ENCODE measurements at places on chromosomes 5 and 9.

DNA sequence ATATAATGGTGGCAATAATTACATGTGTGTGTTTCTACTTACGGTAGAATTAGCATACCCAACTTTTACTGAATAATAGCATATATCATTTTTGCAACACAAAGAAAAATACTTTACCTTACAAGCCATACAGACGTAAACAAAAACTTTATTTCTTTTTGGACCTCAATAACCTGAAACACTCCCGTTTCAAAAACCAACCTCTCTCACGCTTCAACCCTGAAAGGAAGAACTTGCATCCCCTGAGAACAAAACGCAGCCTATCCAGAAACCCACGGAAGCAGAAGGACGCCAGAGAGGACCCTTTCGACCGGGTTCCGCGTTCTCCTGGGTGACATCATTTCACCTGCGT lies at the start of gene RNF38:
Gene RNF38, minus strand, starts transcription at position 290 of the 352 bp plus-strand sequence. Its CDS starts 161 bp downstream, at position 129.
- no peak for DNase-seq

DNA sequence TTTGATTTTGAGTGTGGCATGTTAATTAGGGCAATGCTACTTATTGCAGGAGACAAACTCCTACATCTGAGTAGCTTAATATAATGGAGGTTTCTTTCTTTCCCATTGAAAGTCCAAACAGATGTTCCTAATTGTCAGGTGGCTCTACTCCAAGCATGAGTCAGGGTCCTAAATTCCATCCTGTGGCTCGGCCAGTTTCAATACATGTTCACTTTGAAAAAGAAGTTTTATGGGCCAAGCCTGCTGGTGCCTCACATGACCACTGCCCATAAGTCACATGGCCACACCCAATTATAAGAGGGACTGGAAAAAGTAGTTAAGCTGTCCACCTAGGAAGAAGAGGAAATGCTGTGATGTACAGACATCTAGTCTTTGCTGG lies 170.4 kb downstream of the ARRDC3 start:
- no peak for DNase-seq

DNA sequence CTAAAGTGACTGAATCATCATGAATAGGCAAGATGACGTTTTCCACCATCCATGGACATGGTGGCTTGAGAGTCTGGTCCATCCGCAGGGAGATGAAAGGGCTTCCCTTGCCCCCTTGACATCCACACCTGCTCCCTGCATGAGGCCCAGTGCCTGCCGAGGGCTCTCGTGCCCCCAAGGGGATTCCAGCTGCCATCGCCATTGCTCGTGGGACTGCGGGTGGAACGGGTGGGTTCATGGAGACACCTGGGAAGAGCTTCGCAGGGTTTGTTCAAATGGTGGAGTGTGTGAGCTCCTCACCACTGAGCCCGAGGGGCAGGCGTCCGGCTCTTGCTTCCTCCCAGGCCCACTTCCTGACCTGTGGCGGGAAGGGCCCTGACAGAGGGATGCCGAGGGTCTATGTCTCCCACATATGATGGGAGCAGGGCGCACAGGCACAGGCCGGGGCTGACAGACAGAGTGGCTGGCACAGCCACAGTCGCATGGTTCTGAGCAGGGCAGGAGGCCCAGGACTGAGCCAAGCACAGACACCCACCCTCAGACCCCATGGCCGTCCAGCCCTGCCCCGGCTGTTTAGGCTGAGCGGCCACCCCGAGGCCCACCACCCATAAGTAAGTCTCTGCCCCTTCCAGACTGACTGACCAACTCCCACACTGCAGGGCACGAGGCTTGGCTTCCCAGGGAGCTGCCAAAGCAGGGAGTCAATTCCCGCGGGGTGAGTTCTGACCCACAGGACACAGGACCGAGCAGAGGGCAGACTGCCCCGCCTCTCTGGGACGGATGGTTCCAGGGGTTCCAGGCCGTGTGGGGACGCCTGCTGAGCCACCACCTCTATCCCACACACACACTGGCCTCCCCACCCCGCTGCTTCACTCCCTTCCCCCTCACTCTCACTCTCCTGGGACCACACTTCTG lies 70.0 kb upstream of the PPP1R26 start:
- DNase-seq = no peak

- DNase-seq = no peak
Observed at GRCh38 chr5:31269259-31269658, 75.8 kb downstream of the CDH6 start.

GRCh38 chr9:72251589-72251988 lies 102.3 kb downstream of the GDA start:
- DNase-seq = no peak

All from Right ventricle myocardium inferior (tissue), 1 donor.